Stimulated activated CD8-positive, alpha-beta memory T cell treated with anti-CD3 and anti-CD28 coated beads, Interleukin-15, amount 100 ng/mL, for 48 hours (primary cell): ENCODE measurements at places on chromosomes 7 and 10.

- no peak for DNase-seq
These were observed 227.3 kb downstream of the TWIST1 start for GRCh38 chr7:18890134-18890533.

DNA sequence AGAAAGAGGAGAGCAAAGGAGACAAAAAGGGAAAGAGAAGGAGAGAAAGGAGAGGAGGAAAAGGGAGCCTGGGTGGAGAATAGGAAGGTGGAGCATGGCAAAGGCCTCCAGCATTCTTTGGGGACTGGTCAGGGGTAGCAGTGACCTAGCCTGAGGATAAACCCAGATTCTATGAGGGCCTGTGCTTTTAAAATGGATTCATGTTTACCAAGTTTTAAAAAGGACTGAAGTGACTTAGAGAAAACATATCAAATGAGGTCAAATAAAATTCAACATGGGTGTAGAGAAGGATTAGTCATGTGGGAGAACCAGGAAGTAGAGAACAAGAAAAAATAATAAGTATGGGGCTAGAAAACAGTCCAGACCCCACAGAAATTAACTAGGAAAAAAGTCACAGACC, 20.7 kb downstream of the CREB3L2 start:
- no peak for DNase-seq

DNA sequence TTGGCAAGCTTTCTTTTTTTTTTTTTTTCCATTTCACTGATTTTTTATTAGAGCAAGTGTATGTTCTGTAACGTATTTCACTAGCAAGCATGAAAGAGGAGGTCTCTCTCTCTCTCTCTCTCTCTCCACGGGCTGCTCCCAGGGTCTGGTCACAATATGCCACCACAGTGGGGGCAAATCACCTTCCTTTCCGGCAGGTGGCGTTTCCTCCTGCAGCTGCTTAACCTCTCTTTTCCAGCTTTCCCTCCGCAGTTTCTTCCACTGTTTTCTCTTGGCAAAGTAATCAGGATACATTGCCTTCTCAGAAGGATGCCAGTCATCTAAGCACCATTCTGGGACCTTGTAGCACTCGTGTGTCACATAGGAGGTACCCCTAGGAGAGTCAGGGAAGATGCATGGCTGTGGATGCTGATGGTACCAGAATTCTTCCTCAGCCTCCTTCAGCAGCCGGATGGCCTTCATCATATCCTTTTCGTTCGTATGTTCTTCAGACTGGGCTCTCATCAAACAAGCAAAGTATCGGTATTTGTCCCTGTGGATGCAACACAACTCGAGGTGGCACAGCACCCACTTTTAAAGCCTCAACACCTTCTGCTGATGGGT, 197.3 kb upstream of the PODXL start:
- no peak for DNase-seq

GRCh38 chr7:47521816-47522561, 59.9 kb downstream of the TNS3 start:
- DNase-seq = no peak

DNA sequence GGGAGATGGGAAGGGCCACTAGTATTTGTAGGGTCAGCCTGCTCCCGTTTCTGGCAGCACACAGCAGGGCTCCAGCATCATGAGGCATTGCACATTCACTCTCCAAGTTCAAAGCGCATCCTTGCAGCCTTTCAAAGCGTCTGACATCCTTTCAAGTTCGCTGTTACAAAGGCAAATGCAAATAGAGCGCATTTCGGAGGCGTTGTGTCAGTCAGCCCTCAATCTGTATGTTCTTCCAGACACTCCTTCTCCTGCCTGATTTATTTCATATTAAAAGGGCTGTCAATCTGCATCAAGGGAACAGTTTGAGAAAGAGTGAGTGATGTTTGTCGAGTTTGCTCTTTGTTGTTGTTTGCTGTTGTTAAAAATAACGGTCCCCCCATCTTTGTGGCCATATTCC, 188.5 kb downstream of the SNX10 start:
- no peak for DNase-seq
